ENCODE measurements at places on chromosomes 3 and 15.
A peak's percentile ranks its signal among the peaks of the same experiment; 100 is the strongest.

GRCh38 chr15:45583731-45584639 is 3.2 kb upstream of the BLOC1S6 start:
- DNase-seq: no peak

- DNase-seq: no peak
Observed at GRCh38 chr15:96969732-96970710, 639.5 kb downstream of the NR2F2 start.

GRCh38 chr3:42209917-42210316 is 56.1 kb downstream of the CCK start:
- no peak for DNase-seq

DNA sequence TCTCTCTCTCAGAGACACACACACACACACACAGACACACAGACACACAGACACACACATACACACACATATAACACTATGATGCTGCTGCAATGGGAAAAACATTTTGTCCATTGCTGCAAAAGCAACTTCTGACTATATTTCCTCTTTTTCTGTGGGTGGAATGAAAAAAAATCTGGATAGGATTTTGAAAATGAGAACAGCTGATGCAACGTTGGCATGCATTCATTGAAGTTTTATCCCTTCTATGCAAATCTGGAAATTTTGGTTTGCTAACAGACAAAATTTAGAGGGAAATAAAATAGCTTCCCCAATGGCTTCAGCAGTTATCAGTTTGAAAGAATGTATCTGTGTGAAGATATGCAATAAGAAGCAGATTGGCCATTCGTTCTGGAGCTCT is 763.4 kb upstream of the GRM7 start:
- DNase-seq: no peak

GRCh38 chr3:152672320-152672649 is 162.6 kb upstream of the P2RY1 start:
- DNase-seq: no peak

- DNase-seq: no peak
Observed at GRCh38 chr15:77347197-77347596, 72.7 kb downstream of the PEAK1 start.

GRCh38 chr15:93170329-93170728 is 81.3 kb upstream of the RGMA start:
- DNase-seq: no peak

DNA sequence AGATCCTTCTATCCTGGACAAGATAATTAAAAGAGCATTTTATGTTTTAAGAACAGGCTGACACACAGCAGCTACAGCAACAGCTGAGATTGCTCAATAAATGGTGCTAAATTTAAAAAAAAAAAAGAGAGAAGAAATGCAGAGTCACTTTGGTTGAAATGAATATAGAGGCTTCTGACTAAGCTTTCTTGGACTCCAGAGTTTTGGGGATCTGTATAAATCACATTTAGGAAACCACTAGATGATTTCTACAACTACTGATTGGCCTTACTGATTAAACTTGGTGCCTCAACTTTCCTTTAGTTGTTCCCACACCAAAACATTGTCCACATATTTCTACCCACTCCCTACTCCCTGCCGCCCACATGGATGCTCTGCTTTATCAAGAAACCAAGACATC is 132.9 kb upstream of the ZBTB20 start:
- no peak for DNase-seq

GRCh38 chr3:126848991-126849390 is 133.9 kb upstream of the PLXNA1 start:
- DNase-seq: no peak

GRCh38 chr3:27174530-27174929 is 194.7 kb downstream of the NEK10 start:
- DNase-seq: no peak

DNA sequence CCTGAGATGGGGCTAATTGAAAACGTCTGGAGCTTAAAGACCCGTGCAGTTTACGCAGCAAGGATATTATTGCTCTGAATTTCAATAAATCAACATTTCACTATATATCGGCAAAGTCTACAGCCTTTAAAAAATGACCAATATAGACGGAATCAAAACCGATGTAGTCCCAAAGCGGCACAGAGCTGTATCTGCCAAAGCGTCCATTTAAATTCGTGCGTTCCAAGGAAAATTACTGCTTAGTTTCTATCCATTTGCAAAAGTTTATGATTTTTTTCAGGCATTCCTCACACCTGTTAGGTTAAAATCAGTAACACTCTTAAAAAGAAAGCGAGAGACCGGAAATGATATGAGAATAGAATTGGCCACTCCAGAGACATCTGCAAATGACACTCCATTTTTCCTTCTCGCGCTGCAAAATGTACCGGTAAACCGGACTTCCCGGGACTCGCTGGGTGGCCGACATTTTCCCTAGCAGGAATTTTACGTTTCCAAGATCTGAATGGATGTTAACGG is 777 bp upstream of the EIF4A2 start:
- DNase-seq: no peak

GRCh38 chr15:85402195-85402881 is 21.9 kb downstream of the AKAP13 start:
- DNase-seq: peak; percentile 16

- DNase-seq: no peak
Observed at GRCh38 chr15:52292780-52293392, 2.7 kb downstream of the MYO5C start.

GRCh38 chr3:111481551-111481950 is 60.4 kb upstream of the CD96 start:
- no peak for DNase-seq

Measured in Kasumi-1 (cell line).